ENCODE measurements at places on chromosomes 6 and 20.

DNA sequence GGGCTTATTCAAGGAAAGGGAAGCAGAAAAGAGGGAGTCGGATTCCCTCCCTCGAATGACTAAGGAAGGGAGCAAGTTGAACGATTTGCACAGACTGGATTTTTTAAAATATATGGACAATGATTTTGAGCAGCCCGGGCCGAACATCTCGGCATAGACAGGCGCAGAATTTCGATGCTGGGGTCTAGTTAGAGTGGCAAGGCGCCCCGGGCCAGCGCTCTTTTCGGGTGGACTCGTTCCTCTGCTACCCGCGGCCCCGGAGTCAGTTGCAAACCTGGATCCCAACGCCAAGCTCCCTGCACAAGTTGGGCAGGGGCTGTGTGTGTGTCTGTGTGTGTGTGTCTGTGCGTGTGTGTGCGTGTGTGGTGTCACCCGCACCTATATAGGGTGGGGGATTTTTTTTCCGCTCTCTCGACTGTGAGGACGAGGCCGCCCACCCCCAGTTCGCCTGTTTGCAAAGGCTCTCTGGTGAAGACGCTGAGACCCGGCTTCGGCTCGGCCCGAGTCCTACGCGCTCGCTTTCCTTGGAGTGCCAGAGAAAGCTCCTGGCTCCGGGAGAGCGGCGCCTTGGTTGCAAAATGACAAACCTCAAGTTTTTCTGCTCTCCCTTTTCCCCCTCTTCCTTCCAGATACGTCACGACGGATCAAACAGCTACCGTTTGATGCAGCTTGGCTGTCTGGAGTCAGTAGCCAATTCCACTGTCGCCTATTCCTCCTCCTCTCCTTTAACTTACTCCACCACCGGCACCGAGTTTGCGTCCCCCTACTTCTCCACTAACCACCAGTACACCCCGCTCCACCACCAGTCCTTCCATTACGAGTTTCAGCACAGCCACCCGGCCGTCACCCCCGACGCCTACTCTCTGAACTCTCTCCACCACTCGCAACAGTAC lies 1.4 kb downstream of the TFAP2D start:
- no peak for DNase-seq

GRCh38 chr6:120869397-120869796 lies 464.9 kb downstream of the TBC1D32 start:
- DNase-seq, result no peak

DNA sequence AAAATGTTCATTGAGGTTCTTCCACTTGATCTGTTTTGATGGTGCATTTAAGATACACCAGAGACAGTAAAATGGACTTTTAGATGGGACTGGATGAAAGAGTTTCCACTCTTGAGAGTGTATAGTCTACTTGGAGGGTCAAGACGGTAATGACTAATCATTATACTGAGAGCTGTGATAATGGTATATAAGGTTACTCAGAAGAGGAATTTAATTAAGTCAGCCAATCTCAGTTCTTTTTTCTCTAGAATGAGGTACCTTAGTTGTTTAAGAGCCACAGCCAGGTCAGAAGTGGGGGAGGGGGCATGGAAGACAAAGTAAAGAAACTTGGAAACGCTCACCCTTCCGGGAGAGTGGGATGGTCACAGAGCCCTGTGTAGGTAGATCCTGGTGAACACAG lies 123.9 kb downstream of the MAP3K4 start:
- DNase-seq, result no peak

DNA sequence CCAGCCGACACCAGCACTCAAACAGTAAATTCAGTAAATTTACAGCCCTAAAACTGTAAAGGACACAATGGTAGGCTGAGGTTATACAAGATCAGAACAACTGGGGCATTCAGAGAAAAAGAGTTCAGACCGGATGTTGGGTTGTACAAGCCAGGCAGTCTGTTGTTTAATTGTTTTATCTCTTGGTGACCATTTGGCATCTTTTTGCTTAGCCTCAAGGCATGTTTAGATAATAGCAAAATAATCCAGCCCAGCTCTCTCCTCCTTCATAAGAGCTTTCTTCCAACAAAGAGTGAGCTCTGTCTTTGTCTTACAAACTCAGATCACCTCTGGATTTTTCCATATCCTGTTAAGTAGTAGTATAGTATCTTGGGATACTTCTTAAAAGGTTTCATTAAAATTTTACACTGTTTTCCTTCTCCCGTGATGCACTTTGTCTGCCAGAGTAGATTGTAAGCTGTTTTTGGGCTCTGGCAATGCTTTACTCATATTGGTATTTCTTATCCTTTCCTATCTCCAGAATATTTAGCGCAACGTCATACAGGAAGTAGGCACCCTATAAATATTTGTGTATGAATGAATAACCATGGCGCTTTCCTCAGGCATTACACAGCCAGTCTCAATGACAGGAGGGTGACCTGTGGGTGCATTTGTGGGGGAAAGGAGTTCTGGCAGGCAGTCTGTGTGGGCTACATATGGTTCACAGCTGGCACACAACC lies 35.6 kb upstream of the TRAM2 start:
- DNase-seq, result no peak

DNA sequence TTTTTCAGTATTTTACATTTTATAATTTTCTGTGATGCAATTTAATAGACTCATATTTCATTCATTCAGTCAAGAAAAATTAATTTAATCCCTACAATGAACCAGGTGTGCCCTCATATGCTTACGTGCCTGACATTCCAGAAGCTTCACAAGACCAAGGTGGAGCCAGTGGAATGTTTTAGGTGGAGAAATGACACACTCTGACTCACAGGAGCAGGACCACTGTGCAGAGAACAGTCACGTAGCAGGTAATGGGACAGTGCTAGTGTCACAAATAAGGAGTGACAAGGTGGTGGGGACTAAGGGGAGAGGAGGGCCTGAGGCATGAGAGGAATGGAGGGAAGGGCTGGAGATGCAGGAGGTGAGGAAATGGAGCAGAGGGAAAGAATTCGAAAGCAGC lies 37.0 kb upstream of the HLA-G start:
- DNase-seq, result no peak

GRCh38 chr20:53412577-53413185 lies 181.0 kb downstream of the ZNF217 start:
- DNase-seq, result no peak

DNA sequence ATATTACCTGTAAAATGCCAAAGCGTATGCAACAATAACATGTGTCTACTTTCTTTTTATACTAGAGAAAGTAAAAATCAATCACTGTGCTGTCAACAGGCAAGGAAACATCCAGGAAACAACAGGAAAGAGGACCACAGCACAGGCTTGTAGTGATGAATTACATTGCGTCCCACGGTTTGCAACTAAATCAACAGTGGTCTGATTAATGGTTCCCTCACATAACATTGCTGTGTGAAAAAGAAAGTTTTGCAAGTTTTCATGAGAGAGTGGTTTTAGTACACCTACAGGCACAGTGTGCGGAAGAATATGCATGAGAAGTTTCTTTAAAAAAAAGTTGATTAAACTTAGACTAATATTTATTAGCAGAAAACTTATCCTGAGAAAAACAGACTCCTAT lies 329.5 kb upstream of the HSF2 start:
- no peak for DNase-seq

GRCh38 chr20:4603724-4604123 lies 118.0 kb upstream of the PRND start:
- DNase-seq, result no peak

- no peak for DNase-seq
These were observed 996 bp upstream of the PRDM1 start for GRCh38 chr6:106084989-106085691.

DNA sequence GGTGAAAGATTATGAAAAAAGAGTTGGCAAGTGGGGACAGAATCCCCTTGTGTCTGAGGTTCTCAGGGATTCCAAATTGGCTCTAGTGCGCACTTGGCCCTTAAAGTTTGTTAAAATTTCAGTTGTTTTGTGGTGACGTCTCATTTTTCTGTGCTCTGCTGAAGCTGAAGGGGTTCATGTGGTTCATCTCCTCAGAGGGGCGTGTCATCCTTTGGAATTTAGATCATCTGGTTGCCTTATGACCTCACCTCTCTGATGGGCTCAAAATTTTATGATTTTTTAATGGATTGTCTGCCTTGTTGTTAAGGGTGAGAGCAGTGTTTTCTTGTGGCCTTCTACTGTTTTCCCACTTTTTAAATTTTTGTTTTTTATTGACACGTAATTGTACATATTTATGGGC lies 20.3 kb downstream of the CYB5R4 start:
- DNase-seq, result no peak

DNA sequence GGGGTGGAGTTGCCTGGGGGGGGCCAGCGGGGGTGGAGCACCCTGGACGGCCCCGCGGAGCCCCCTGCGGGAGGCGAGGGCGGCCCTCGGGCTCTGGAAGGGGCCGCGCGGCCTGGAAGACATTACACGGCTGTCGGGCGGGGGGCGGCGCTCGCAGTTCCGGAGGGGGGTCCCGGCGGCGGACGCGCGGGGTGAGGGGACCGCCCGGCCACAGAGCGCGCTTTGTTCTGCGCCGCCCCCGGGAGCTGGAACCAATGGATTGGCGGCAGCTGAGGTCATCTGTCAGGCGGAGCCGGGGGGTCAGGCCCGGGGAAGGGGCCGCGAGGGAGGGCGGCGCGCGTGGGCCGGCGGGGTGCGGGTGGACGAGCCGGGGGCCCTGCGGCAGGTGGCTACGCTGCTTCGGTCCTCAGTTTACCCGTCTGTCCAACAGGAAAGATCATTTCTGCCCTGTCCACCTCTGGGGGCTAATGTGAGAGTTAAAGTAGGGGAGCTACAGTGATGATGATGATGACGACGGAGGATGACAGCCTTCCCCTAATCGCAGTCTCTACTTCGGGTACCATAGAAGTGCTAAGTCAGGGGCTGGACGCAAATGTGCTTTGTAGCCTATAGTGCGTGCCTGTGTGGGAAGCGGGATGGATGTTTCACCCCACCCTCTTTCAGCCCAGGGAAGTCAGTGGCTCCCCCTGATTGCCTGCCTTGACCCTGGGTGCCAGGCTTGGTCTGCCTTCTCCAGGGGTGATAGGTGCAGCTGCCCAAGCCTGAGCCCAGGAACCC lies 10.4 kb downstream of the SRXN1 start:
- DNase-seq, result no peak

GRCh38 chr6:53916804-53917463 lies 122.1 kb downstream of the LRRC1 start:
- no peak for DNase-seq

DNA sequence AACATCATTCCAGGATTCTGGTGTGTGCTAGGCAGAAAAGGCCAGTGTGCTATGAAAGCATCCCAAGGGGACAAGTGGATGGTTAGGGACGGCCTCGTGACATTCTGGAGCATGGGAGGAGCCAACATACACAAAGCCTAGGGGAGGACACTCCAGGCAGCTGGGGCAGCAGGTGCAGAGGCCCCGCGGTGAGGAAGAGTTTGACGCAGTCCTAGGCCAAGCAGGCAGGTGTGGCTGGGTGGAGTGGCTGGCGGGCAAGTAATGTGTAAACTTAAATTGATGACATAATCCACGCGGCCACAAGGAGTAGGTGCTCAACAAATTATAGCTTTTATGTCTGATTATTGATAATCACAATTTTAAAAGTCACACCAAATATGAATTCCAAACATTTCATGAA lies 93.6 kb downstream of the TMEM242 start:
- DNase-seq, result peak; percentile 95

DNA sequence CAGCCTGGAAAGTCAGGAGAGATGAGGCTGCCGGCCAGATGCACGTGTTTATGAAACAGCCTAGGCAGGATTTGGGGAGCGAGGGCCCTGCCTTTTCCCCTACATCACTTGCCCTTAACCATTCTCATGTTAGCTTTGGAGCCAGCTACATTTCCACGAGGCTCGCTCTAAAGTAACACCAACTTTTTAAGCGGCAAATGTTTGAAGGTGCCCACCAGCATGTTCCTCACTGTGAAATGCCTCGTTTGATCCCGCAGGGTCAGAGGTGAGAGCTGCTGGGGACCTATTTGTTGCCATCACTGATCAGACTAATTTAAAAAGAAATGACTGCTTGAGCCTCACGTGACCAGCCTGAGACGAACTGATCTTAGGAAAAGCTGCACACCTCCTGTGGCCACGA lies 51.6 kb upstream of the DACT2 start:
- DNase-seq, result no peak

DNA sequence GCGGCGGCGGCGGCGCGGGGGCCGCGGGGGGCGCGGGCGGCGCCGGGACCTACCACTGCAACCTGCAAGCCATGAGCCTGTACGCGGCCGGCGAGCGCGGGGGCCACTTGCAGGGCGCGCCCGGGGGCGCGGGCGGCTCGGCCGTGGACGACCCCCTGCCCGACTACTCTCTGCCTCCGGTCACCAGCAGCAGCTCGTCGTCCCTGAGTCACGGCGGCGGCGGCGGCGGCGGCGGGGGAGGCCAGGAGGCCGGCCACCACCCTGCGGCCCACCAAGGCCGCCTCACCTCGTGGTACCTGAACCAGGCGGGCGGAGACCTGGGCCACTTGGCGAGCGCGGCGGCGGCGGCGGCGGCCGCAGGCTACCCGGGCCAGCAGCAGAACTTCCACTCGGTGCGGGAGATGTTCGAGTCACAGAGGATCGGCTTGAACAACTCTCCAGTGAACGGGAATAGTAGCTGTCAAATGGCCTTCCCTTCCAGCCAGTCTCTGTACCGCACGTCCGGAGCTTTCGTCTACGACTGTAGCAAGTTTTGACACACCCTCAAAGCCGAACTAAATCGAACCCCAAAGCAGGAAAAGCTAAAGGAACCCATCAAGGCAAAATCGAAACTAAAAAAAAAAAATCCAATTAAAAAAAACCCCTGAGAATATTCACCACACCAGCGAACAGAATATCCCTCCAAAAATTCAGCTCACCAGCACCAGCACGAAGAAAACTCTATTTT lies 2.0 kb downstream of the FOXC1 start:
- no peak for DNase-seq

DNA sequence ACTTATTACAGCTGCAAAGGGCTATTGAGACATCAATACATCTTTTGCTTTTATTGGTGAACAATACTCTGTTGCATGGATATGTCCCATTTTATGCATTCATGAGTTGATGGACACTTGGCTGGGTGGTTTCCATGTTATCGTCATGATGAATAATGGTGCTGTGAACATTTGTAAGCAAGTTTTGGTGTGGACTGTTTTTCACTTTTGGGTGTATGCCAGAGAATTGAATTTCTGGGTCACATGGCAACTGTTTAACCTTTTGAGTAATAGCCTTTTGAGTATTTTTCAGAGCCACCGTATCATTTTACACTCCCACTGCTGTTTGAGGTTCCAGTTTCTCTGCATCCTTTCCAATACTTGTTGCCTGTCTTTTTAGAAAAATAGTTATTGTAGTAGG lies 107.0 kb downstream of the JARID2 start:
- no peak for DNase-seq
